ENCODE measurements at places on chromosomes 6 and 20. TPM values are rescaled to one million over a fixed set of nuclear protein-coding genes. Genes with fewer than 3 reads are reported as not detected.

Gene EBF4
- total RNA-seq = 8.5 TPM

- H3K4me1 ChIP-seq = peaks cover 19% of the 10 kb centered on the region
- no peak for DNase-seq
- H3K27me3 ChIP-seq = no peaks in the 10 kb centered on the region
- peaks cover 15% of the 10 kb centered on the region for H3K36me3 ChIP-seq
- H3K27ac ChIP-seq = no peak overlapping the region
These were observed 6.0 kb downstream of the APMAP start for GRCh38 chr20:24986436-24987015.

DNA sequence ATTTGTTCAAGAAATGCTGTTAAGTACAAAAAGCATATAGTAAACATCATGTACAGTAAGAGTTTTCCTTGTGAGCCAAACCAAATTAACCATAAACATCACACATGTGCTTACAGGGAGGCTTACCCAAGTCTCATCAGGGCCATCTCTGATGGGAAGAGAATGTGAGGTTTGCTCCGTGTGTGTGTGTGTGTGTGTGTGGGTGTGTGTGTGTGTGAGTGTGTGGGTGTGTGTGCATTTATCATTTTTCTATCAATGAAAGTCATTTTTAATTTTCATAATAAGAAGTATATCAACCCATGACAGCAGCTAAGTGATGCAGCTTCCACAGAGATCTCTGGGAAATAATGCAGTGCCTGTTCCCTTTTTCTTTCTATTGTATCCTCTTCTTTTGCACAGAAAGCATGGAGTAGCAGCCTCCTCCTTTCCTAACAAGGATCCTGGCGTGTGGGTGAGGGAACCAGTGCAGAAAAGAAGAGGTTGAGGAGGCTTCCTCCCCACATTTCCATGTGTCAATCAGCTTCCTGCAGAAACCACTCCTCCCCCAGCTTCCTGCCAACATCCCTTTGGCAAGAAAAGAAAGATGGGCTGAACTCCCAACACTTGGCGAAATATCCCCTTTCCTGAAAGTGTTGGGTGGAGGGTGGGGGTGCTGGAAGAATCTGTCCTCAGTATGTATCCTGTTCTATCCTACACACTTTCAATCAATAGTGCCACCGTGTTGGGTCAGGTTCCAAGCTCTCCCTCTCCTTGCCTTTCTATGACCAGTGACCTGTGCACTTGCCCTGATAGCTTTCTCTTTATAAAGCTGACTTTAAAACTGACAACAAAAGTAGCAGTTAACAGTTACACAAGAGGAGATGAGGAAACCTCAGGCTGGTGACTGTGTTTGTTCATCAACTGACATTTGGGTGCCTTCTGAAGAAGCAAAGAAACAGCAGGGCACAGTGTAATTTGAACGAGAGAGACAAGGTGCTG, 251.8 kb upstream of the CITED2 start:
- no peak for DNase-seq
- H3K4me1 ChIP-seq = no peaks in the 10 kb centered on the region
- H3K4me3 ChIP-seq = no peak overlapping the region
- H3K36me3 ChIP-seq = no peaks in the 10 kb centered on the region
- H3K27me3 ChIP-seq = no peaks in the 10 kb centered on the region
- H3K27ac ChIP-seq = no peak overlapping the region

DNA sequence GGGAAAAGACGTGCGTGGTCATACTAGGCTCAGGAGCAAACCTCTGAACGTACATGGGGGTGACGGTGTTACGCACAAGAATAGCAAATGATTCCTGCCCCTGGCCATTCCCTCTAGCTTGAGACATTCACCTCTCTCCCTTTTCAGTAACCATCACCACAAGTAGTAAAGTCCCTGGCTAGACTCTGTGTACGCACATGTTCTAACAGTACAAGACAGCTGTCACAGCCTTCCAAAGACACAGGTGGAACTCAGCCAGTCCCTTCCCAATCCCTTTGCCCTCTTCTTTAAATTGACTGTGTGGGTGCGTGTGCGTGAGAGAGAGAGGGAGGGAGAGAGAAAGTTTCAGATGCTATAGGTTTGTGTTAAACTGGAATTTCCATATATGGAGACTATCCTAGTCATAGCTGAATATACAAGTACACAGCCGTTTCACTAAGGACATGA, 67.3 kb downstream of the LY86 start:
- no peaks in the 10 kb centered on the region for H3K36me3 ChIP-seq
- no peaks in the 10 kb centered on the region for H3K4me1 ChIP-seq
- H3K27me3 ChIP-seq = no peaks in the 10 kb centered on the region
- H3K4me3 ChIP-seq = no peak overlapping the region
- no peak overlapping the region for H3K27ac ChIP-seq

GRCh38 chr20:31580706-31581105, 24.4 kb upstream of the ID1 start:
- H3K4me3 ChIP-seq = no peak overlapping the region
- no peak for DNase-seq
- H3K4me1 ChIP-seq = no peaks in the 10 kb centered on the region
- no peaks in the 10 kb centered on the region for H3K27me3 ChIP-seq

Gene LYRM4
- 31.4 TPM for total RNA-seq

DNA sequence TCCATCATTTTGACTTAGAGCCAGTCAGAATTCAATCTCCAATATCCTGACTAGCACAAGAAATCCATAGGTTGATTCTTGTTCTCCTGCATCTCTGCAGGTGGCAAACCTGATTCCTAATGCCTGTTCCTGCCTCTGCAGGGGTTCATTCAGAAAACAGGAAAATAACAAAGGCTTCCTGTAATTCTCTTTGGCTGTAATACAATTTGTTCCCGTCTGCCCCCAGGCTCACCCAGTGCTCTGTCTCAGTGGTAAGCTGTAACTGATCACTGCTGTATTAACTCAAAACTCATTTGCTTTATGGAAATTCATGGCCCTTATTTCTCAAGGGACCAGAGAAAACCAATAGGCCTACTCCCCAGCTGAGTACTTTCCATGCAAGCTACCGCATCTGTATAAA, 88.6 kb downstream of the OPRM1 start:
- no peak overlapping the region for H3K4me3 ChIP-seq
- H3K4me1 ChIP-seq = no peaks in the 10 kb centered on the region
- H3K27ac ChIP-seq = no peak overlapping the region
- H3K36me3 ChIP-seq = no peaks in the 10 kb centered on the region
- DNase-seq = peak; percentile 4

DNA sequence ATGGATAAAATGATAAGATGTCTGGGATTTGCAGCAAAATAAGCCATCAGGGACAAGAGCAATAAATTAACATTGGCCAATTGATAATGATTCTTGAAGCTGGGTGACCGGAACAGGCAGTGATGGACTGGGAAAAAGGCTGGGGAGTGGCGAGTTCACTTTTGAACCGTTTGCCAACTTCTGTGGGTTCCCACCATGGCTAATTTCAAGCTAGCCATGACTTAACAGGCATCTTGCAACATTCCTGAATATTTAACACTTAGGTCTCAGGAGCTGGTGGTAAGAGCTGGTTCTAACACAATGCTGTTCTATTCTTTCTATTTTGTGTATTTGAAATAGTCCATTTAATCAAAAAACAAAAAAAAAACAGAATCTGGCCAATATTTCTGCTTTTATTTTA, 37.6 kb upstream of the CD83 start:
- no peak overlapping the region for H3K27ac ChIP-seq
- peaks cover under 1% of the 10 kb centered on the region for H3K4me1 ChIP-seq
- H3K27me3 ChIP-seq = no peaks in the 10 kb centered on the region
- no peak for DNase-seq
- H3K36me3 ChIP-seq = no peaks in the 10 kb centered on the region

GRCh38 chr20:51979226-51979625, 176.9 kb upstream of the SALL4 start:
- peaks cover under 1% of the 10 kb centered on the region for H3K4me1 ChIP-seq
- no peaks in the 10 kb centered on the region for H3K36me3 ChIP-seq
- H3K27ac ChIP-seq = no peak overlapping the region
- H3K4me3 ChIP-seq = no peak overlapping the region
- no peak for DNase-seq

Gene SLC25A27
- total RNA-seq = 29.5 TPM

Gene OXT
- not detected for total RNA-seq

- H3K36me3 ChIP-seq = no peaks in the 10 kb centered on the region
- no peaks in the 10 kb centered on the region for H3K27me3 ChIP-seq
- no peak overlapping the region for H3K4me3 ChIP-seq
- no peaks in the 10 kb centered on the region for H3K4me1 ChIP-seq
- no peak overlapping the region for H3K27ac ChIP-seq
These were observed 733.1 kb downstream of the HDGFL1 start for GRCh38 chr6:23302514-23302913.

GRCh38 chr20:50856475-50857041, 61.7 kb downstream of the BCAS4 start:
- peaks cover 16% of the 10 kb centered on the region for H3K4me1 ChIP-seq
- H3K36me3 ChIP-seq = no peaks in the 10 kb centered on the region
- no peak for DNase-seq
- no peaks in the 10 kb centered on the region for H3K27me3 ChIP-seq

DNA sequence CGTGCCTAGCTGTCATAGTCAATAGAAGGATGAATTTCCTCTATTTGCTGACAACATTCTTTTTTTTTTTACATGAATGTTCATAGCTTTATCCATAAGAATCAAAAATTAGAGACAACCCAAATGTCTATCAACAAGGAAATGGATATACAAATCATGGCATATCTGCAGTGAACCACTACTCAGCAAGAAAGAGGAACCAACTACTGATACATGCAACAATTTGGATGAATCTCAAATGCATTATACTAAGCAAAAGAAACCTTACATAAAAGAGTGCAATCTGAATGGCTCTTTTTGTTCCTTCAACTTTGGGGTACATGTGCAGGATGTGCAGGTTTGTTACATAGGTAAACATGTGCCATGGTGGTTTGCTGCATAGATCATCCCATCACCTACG, 17.7 kb upstream of the MCM9 start:
- no peaks in the 10 kb centered on the region for H3K36me3 ChIP-seq
- H3K4me1 ChIP-seq = no peaks in the 10 kb centered on the region
- no peaks in the 10 kb centered on the region for H3K27me3 ChIP-seq
- DNase-seq = no peak

DNA sequence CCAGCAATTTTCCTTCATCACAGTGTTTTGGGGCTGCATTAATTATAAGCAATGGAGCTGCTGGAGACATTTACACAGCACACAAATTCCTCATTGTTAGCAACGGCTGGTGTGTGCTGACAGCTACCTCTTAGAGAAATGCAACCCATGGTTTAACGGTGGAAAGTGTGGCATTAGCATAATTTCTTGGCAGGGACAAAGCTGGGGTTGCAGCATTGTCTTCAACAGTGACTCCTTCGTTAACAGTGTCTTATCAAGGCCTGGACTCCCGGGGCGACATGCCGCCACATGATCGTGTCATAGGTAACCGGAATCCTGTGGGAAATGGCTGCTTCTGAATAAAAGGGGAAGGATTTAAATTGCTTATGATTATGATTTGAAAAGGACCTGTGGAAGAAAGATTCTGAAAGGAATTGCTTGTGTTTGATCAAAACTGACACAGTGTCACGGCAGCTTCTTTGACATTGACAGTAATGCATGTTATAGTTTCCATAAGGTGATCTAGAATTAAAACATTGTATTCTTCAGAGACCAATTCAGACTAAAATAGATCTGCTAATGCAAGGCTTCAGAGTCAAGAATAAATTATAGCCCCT, 128.0 kb downstream of the UST start:
- no peak overlapping the region for H3K27ac ChIP-seq
- H3K27me3 ChIP-seq = no peaks in the 10 kb centered on the region
- DNase-seq = no peak
- no peaks in the 10 kb centered on the region for H3K36me3 ChIP-seq
- H3K4me3 ChIP-seq = no peak overlapping the region

GRCh38 chr6:107493158-107494057, 3.5 kb downstream of the SOBP start:
- peak; percentile 82 for DNase-seq
- no peaks in the 10 kb centered on the region for H3K27me3 ChIP-seq
- H3K27ac ChIP-seq = peak overlapping the region; percentile 5
- peaks cover 84% of the 10 kb centered on the region for H3K4me1 ChIP-seq
- H3K36me3 ChIP-seq = no peaks in the 10 kb centered on the region
- H3K4me3 ChIP-seq = peak overlapping the region; percentile 23

Gene FAM162B
- not detected for total RNA-seq

Gene HEY2
- 1.7 TPM for total RNA-seq

Gene UBD
- not detected for total RNA-seq

DNA sequence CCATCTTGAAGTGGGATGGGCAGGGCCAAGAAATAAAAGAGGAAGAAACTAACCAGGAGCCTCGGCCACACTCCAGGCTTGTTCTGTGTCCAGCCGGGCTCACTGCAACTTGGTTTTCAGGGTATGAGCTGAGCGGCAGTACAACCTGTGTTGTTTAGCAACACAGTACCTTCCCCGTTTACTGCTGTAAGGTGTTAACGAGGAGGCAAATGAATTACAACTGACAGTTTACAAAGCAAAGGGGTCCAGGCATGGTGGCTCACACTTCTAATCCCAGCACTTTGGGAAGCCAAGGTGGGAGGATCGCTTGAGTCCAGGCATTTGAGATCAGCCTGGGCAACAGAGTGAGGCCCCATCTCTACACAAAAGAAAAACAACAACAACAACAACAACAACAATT, 481.3 kb upstream of the SULF2 start:
- H3K36me3 ChIP-seq = no peaks in the 10 kb centered on the region
- no peaks in the 10 kb centered on the region for H3K4me1 ChIP-seq
- DNase-seq = no peak

DNA sequence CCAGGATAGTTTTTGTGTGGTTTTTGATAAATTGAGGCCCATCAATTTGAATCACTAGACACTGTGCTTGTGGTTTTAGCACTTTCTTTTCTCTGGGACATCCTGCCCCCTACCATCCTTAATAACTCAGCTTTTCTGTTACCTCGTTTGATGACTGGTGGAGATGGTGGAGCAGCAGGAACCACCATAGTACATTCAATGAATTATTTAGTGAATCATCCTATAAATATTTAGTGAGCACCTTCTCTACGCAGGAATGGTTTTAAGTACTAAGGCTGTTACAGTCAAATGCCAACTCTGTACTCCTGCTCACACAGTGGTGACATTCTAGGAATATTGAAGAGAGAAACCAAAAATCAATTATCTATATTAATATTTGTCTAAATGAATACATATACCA, 585.2 kb downstream of the HAO1 start:
- no peaks in the 10 kb centered on the region for H3K36me3 ChIP-seq
- H3K4me1 ChIP-seq = no peaks in the 10 kb centered on the region
- H3K27me3 ChIP-seq = no peaks in the 10 kb centered on the region
- no peak overlapping the region for H3K4me3 ChIP-seq

Gene FNDC11
- 1.2 TPM for total RNA-seq

GRCh38 chr6:143621159-143621873, 56.4 kb upstream of the PHACTR2 start:
- no peak overlapping the region for H3K4me3 ChIP-seq
- no peaks in the 10 kb centered on the region for H3K4me1 ChIP-seq
- no peak overlapping the region for H3K27ac ChIP-seq
- H3K27me3 ChIP-seq = no peaks in the 10 kb centered on the region
- H3K36me3 ChIP-seq = no peaks in the 10 kb centered on the region

Gene OLIG3
- not detected for total RNA-seq

DNA sequence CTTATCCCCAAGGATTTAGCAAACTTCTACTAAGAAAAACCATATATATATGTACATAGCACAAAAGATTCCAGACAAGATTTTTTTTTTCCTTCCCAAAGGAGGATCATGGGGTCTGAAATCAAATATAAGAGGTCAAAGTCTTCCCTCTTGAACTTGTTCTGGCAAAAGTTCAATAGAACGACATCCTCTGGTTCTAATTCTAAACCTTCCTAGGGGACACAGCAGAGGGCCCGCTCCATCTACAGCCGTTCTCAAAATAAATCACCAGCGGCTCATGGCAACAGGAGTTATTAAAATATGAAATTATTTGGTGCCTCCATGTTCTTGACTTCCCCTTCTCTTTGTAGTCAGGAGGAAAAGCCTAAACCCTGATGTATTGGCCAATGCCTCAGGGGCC, 29.0 kb downstream of the ANKRD60 start:
- no peak overlapping the region for H3K27ac ChIP-seq
- H3K36me3 ChIP-seq = no peaks in the 10 kb centered on the region
- DNase-seq = no peak
- no peak overlapping the region for H3K4me3 ChIP-seq

Measured in stomach (tissue), 19 donors.